ENCODE measurements at places on chromosomes 16 and 17.

DNA sequence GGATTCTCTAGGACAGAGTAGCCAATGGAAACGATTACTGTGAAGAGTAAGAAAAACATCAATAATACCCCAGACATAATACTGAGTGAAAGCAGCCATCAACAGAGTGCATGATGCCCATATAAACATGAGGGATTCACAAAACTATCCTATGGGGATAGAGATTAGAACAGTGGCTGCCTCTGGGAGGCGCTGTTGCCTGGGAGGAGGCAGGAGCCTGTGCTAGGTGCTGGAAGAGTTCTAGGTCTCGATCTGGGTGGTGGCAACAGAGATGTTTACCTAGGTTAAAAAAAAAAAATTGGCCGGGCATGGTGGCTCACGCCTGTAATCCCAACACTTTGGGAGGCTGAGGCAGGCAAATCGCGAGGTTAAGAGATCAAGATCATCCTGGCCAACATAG lies 7.9 kb downstream of the FA2H start:
- no peak for DNase-seq

DNA sequence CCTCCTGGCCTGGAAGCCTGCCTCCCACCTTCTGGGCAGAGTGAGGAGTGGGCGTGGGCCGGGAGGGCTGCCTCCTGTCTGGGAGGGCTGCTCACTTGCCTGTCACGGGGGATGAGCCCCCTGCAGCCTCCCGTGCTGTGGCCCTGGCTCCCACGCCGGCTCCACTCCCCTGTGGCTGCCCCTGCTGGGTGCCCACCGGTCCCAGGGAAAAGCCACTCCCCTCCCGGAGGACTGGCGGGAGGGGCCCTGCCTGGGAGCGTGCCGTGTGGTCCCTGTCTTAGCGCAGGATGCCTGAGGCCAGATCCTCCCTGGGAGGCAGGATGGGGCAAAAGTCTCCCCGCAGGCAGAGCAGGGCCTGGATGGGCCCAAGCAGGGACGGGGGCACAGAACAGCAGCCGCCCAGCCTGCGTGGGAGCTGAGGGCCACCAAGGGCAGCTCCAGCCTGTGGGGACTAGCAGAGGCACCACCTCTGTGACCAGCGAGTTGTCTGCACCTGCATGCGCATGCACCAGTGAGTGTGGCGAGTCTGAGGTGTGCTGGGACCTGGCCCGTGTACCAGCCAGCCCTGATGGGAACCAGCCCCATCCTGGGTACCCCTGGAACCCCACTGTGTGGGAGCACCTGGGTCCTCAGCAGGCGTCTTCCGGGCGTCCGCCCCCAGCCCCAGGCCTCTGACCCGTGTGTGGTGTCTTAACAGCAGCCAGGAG lies 339.9 kb downstream of the SEC14L1 start:
- no peak for DNase-seq

DNA sequence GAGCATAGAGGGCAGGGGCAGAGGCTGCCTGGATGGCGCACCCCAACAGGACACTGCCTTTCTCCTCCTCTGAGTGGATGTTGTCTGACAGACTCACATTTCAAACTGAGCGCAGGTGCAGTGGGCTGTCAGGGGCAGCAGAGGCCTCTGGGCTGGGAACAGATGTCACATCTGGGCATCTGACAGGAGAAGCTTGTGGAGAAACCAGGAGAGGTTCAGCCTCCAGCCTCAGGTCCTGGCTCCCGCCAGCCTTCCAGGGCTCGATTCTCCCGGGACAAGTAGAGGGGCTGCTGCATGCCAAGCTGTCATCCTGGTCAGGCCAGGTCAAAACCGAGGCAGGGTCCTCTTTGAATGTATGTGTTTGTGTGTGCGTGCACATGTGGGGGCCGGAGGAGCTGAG lies 67.7 kb upstream of the SDK2 start:
- DNase-seq, result no peak

DNA sequence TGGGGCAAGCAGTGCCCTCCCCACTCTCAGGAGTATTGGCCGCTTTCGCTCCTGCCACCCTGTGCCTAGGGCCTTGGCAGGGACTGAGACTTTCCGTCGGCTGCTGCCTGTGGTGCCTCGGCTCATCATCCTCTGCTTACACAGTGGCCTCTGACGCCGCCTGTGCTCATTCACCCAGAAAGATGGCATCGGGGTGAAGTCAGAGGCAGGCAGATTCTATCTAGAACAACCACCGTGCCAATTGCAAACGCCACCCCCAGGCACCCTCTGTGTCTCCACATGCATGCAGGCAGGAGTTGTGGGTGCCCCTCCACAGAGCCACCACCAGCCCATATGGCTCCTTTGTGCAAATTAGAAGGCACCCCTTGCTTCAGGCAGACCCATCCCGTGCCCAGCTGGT lies 154.2 kb upstream of the GSE1 start:
- no peak for DNase-seq

GRCh38 chr17:71349908-71350600 lies 770.8 kb upstream of the SOX9 start:
- DNase-seq, result no peak

- no peak for DNase-seq
Measured at GRCh38 chr16:56363781-56364565, 61.4 kb downstream of the AMFR start.

DNA sequence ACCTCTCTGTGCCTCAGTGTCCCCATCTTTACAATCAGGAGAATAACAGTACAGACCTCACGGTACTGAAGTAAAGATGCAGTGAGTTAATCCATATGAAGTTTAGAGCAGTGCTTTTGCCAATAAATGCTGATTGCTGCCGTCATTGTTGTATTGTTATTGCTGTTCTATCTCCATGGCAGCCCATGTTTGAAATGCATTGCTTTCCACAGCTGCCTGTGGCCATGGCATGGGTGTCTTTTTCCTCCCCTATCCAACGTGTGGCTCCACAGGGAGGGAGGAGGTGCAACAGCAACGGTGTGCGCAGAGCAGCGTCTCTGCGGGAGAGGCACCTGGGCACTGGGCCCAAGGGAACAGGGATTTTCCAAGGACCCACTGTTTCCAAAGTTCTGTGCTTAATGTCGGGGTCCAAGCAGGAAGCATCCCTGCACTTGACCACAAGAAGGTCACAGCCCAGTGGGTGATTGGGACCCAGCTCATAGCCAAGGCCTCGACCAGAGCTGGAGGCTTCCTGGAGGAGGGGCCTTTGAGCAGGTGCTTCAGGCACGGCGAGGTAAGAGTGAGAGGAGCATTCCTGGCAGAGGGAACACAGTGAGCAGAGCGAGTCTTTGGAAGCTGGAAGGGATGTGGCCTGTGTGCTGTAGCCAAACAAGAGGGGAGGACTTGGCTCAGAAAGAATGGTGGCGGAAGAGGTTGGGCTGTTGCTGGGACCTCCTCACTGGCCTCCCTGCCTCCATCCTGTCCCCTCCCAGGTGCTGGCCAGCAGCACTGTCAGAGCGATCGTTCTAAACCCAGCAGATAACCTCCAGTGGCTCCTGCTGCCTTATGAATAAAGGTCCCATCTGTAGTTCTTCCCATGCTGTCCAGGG lies 3.9 kb downstream of the RAI1 start:
- DNase-seq, result no peak

- no peak for DNase-seq
Measured at GRCh38 chr17:75516619-75517296, 430 bp downstream of the TSEN54 start.

DNA sequence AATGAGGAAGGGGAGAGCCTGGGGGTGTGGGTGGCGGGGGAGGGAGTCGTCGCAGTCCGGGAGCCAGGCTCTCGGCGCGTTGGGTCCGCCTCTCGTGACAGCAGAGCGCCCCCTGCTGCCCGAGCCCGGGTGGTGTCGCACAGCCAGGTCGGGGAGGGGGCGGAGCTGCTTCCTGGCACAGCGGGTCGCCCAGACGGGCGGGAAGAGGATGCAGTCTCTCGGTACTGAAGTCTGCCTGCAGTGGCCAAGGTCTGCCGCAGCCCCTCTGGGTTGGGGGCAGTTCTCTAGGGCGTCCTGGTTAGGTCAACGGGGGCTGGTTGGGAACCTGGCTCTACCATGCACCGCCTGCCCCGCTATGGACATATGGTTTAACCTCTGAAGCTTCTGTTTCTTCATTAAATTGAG lies 38.2 kb upstream of the CCDC182 start:
- peak; percentile 47 for DNase-seq

- DNase-seq, result no peak
Measured at GRCh38 chr16:15885560-15886001, 2.8 kb downstream of the CEP20 start.

DNA sequence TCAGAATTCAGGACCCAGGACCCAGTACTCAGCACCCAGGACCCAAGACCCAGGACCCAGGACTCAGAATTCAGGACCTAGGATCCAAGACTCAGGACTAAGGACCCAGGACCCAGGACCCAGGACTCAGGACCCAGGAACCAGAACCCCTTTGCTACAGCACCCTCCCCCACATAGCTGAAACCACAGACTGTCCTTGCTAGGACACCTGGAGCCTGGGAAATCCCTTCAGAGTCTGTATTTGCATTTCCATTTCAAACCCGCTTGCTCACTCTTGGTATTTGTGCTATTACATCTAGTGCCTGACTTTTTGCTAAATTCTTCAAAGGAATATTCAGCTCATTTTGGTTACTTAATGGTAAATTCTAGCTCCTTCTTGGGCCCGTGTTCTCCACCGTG lies 275.8 kb upstream of the MAF start:
- no peak for DNase-seq

All from LoVo (cell line).